ENCODE measurements at places on chromosomes 3 and 15.

DNA sequence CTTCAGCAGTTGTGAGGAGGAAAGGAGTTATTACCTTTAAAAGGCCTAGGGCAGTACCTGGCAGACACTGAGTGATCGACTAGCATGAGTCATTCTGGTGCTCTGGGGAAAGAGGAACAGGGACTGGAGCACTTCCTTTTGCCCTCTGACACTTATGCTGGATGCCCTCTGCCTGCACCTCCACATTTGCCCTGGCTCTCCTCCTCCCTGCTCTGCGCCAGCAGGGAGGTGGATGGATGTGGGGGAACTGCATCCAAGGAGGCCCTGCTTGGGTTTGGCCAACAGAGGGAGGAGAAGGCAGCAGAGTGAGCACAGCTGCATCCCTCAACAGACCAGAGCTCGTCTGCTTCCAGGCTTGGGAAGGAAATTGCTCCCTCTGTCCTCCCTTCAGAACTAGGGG lies 75.0 kb downstream of the SEMA5B start:
- H3K4me1 ChIP-seq: no peaks in the 10 kb centered on the region
- no peak overlapping the region for H3K4me3 ChIP-seq
- H3K27ac ChIP-seq: no peak overlapping the region
- no peaks in the 10 kb centered on the region for H3K36me3 ChIP-seq
- DNase-seq: no peak

GRCh38 chr15:78244893-78245292 lies 10.5 kb upstream of the ACSBG1 start:
- no peaks in the 10 kb centered on the region for H3K36me3 ChIP-seq
- DNase-seq: no peak
- H3K27me3 ChIP-seq: no peaks in the 10 kb centered on the region
- no peak overlapping the region for H3K4me3 ChIP-seq
- no peak overlapping the region for H3K27ac ChIP-seq
- peaks cover 5% of the 10 kb centered on the region for H3K4me1 ChIP-seq

- H3K4me3 ChIP-seq: peak overlapping the region; percentile 82
- peaks cover 71% of the 10 kb centered on the region for H3K4me1 ChIP-seq
- DNase-seq: no peak
These were observed 3.8 kb downstream of the USP3 start for GRCh38 chr15:63507878-63508818.

- peaks cover 30% of the 10 kb centered on the region for H3K4me1 ChIP-seq
- H3K36me3 ChIP-seq: no peaks in the 10 kb centered on the region
These were observed 126.9 kb upstream of the MEF2A start for GRCh38 chr15:99438691-99439523.

DNA sequence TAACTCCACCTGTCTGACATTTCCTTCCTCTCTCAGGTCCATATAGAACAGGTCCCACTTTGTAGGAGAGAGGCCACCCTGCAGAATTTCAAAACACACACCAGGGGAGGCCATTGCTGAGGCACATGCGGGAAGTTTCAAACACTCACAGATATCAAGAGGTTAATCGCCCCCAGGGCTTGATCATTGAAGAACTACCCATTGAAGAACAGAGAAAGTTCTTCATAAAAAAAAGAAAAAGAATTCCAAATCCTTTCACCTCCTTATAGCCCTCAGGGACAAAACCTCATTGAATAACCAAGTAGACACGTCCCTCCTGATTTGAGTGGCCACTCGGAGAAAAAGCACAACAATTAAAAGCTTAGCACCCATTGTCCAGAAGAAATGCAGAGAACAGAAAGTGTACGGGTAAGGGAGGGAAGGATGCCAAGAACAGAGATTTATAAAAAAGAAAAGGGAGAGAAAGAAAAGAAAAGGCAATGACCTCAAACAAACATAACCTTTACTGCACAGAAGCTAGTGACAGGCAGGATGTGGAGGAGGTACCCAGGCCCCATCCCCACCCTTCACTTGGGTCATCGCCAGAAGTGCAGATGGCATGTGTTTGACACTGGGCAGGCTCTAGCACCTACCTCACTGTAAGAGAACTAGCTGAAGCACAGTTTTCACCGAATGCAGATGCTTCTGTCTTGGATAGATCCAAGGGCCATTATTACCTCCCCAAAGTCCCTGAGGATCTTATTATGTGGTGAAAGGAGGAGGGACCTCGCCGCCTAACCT lies 112.3 kb upstream of the HES1 start:
- H3K4me1 ChIP-seq: no peaks in the 10 kb centered on the region
- H3K27me3 ChIP-seq: no peaks in the 10 kb centered on the region
- H3K27ac ChIP-seq: no peak overlapping the region

GRCh38 chr3:44353355-44353924 lies 14.9 kb downstream of the TCAIM start:
- no peak overlapping the region for H3K4me3 ChIP-seq
- no peaks in the 10 kb centered on the region for H3K27me3 ChIP-seq
- DNase-seq: no peak
- peaks cover 11% of the 10 kb centered on the region for H3K36me3 ChIP-seq

- H3K27me3 ChIP-seq: no peaks in the 10 kb centered on the region
- H3K4me1 ChIP-seq: no peaks in the 10 kb centered on the region
- DNase-seq: no peak
- no peak overlapping the region for H3K4me3 ChIP-seq
- no peaks in the 10 kb centered on the region for H3K36me3 ChIP-seq
- no peak overlapping the region for H3K27ac ChIP-seq
These were observed 157.7 kb upstream of the TGFBR2 start for GRCh38 chr3:30448450-30449289.

DNA sequence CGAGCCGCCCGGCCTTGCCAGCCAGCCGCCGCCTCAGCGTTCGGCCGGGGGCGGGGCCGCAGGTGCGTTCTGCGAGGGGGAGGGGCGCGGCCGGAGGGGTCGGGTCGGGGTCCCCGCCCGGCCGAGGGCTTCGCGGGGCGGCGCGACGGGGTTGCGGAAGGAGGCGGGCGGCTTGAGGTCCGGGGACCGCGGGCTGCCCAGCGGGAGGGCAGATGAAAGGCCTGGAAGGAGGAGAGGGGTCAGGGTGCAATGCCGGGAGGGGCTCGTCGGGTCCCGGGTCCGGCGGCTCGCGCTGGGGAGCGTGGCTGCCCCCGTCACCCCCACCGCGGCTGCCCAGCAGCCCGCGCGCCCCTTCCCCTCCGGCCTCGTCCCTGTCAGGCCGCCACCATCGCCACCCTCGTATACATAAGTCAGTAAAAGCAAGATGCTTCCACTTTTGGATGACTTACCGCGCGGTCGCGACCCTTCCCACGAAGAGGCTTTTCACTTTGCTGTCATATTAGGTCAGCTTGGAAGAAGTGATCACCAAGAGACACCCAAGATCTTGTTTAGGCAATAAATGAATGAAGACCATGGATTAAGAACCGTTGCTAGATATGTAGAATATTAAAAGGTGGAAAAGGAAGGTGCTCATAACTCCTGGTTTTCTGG lies 620 bp upstream of the ANP32A start:
- no peaks in the 10 kb centered on the region for H3K36me3 ChIP-seq
- H3K27ac ChIP-seq: peak overlapping the region; percentile 83
- H3K27me3 ChIP-seq: no peaks in the 10 kb centered on the region
- H3K4me1 ChIP-seq: peaks cover 6% of the 10 kb centered on the region

DNA sequence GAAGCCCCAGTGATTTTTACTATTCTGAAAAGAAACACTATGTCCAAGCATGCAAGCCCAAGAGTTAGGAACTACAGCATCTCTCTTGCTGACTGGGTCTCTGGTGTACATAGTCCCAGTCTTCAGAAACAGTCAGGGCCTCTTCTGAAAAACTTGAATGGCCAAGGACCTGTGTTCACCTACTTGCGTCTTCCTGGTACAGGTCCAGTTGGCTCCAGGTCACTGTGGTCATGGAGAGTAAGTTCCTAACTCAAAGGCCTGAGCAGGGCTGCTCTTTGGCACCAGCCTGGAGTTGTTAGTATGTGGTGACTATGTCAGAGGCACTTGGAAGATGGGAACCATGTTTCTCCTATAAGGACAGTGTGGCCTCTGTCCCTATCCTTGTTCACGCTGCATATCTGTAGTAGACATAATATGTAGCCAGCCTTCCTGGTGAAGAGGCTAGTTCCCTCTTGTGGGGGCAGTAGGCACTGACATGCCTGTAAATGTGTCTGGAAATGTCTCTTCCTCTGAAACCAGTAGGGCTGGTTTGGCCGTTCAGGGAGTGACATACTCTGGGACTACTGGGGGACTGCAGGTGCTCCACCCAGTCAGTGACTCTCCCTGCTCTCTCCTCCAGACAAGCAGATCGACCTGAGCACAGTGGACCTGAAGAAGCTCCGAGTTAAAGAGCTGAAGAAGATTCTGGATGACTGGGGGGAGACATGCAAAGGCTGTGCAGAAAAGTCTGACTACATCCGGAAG lies 2.6 kb upstream of the RBM15B start:
- no peak overlapping the region for H3K4me3 ChIP-seq
- peaks cover 32% of the 10 kb centered on the region for H3K36me3 ChIP-seq
- no peak for DNase-seq
- H3K27me3 ChIP-seq: no peaks in the 10 kb centered on the region
- H3K4me1 ChIP-seq: peaks cover 52% of the 10 kb centered on the region

GRCh38 chr15:90291679-90292356 lies 26.3 kb downstream of the NGRN start:
- H3K4me1 ChIP-seq: no peaks in the 10 kb centered on the region
- H3K27ac ChIP-seq: no peak overlapping the region
- no peak overlapping the region for H3K4me3 ChIP-seq
- H3K27me3 ChIP-seq: no peaks in the 10 kb centered on the region

GRCh38 chr3:186453531-186453930 lies 90.6 kb downstream of the CRYGS start:
- no peaks in the 10 kb centered on the region for H3K36me3 ChIP-seq
- no peak overlapping the region for H3K27ac ChIP-seq
- H3K4me1 ChIP-seq: no peaks in the 10 kb centered on the region
- no peak for DNase-seq
- no peaks in the 10 kb centered on the region for H3K27me3 ChIP-seq
- H3K4me3 ChIP-seq: no peak overlapping the region

DNA sequence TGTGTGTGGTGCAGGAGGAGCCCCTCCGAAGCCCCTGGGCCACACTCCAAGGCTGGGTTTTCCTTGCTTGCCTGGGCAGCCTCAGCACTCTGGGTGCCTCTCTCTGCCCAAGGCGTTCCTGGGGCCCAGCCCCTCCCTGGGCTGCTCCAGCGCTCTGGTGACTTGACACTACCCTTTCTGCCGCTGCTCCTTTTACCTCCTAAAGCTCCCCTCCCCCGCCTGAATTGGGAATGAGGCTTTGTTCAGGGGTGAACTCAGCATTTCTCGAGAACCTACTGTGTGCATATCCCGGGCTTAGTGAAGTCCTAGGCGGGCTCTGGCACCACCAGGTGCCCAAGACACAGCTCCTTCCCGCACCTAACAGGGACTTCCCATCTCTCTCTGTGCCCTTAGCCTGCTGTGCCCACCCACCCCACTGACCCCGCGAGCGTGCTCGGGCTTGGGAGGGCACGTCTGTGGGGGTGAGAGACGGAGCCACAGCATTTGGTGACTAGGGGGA lies 1.2 kb upstream of the BAHD1 start:
- H3K36me3 ChIP-seq: no peaks in the 10 kb centered on the region
- H3K4me1 ChIP-seq: peaks cover 51% of the 10 kb centered on the region
- DNase-seq: no peak

All from effector memory CD4-positive, alpha-beta T cell (primary cell).